ENCODE measurements at places on chromosomes 3 and 15.

- DNase-seq = no peak
Measured at GRCh38 chr3:14282001-14282705, 103.5 kb downstream of the LSM3 start.

DNA sequence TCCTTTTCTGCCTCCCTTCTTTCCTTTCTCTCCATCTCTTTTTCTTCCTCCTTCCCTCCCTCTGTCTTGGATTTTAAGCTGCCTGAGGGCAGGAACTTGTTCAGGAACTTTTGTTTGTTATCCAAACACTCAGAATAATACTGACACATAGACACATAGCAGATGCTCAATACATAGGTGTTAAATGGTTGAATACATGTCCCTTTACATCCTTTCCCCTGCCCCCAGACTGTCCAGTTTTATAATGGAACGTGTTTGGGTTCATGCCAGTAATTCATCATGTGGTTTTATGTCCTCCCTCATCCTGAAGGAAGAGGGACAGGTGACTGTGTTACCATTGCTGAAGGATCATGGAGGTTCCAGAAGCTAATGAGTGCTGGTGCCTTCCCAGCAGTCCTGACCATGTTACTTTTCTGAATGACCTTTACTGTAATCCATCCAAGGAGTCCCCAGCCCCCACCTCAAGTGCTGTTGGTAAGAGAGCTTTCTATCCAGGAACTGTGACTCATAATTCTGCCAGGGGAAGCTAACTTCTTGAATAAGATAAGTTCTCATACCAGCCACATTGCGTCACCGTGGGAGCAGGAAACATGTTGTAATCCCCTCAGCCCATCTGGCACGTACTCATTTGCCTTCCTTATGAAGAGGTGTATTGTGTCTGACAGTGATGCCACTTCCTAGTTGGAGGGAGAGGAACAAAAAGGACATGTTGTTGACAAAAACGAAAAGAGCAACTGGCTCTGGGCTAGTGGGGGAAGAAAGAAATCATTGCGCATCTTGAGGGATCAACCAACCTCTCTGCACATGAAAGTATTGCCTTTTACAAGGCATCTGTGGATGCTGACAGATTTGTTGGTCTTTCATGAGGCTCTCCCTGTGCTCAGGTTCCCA is 52.4 kb downstream of the IL1RAP start:
- no peak for DNase-seq

DNA sequence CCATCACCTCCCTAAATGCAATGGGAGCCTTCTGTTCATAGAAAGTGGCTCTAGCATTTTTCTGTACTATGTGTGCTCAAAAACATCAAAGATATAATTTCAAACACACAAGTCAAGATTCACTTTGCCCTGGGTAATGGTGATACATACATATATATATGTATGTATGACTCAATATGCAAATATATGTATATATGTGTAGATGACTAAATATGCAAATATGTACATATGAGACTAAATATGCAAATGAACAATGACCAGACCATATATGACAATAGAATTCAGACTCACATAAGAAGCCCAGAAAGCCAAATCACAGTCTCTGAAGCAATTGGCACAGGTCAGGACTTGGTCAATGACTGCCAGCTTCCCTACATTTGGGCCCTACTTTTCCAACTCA is 36.9 kb upstream of the SNRK start:
- DNase-seq = no peak

DNA sequence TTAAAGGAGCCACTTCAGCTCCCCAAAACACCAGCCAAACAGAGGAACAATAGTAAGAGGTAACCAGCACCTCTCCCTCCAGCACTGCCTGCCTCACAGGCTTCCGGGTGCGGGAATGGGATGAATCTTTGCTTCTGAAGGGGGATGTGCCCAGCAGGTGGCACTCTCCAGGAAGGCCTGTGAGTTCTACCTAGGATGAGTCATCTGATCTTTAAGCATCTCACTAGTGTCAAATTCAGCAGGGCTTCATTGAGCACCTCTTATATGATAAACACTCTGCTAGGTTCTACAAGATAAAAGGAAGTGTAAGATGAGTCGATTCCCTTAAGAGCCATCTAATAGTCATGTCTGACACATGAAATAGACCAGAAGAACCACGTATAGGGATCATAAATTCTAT is 237.4 kb upstream of the UMPS start:
- DNase-seq = no peak

- no peak for DNase-seq
Measured at GRCh38 chr15:47811172-47811571, 93.9 kb downstream of the SEMA6D start.

DNA sequence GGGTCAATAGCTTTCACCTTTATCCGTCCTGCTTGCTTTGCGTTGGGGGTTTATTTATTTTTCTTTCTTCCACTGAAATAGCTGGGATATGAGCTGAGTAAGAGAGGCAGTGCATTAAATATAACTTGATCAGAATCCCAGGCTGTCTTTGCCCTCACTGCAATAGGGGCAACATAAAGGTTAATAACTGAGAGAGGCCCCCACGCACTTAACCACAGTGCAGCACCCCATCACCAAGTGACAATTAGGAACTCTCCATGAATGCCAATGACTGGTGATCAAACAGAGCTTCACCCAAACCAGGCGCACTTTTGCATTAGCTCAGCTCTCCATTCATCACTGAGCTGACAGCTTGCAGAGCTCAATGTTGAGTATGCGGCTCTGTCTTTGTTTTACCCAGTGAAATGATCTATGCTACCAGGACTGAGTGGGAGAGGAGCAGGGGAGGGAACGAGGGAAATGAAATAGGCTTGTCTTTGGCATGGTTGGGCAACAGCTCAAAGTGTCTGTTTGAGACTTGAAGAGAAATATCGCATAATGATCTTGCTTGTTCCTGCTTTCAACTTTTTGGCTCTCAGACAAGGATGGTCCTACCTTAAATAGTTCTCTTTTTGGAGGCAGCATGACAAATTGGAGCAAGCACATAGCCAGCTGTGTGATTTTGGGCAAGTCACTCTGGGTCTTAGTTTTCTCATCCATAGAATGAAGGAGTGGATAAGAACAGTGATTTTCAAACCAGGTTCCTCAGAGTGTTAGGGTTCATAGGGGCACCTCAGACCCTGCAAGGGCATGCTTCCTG is 14.5 kb upstream of the GLCE start:
- peak; percentile 30 for DNase-seq

GRCh38 chr3:119279584-119280243 is 14.5 kb upstream of the ARHGAP31 start:
- peak; percentile 16 for DNase-seq

- no peak for DNase-seq
Measured at GRCh38 chr3:36796161-36796560, 31.8 kb upstream of the DCLK3 start.

DNA sequence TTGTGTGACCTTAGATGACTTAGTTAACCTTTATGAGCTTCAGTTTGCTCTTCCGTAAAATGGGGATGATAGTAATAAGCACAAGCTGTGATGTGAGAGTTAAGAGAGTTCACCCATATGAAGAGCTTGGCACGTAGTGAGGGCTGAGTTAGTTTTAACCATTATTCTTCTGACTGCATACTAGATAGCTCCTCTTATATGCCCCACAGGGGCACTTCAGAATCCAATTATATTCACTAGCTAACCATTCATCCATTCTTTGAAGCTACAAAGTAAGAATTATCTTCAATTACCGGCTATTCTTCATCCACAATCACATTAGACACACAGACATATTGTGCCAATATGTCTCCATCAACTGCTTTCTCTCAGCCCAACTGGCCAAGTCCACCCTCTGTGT is 159.0 kb upstream of the STT3B start:
- peak; percentile 84 for DNase-seq

- no peak for DNase-seq
Measured at GRCh38 chr15:100026041-100026440, 292.8 kb upstream of the LYSMD4 start.

- peak; percentile 80 for DNase-seq
Measured at GRCh38 chr3:149638228-149639092, 19.4 kb downstream of the WWTR1 start.

GRCh38 chr3:144770281-144770680 is 798.7 kb downstream of the DIPK2A start:
- no peak for DNase-seq

DNA sequence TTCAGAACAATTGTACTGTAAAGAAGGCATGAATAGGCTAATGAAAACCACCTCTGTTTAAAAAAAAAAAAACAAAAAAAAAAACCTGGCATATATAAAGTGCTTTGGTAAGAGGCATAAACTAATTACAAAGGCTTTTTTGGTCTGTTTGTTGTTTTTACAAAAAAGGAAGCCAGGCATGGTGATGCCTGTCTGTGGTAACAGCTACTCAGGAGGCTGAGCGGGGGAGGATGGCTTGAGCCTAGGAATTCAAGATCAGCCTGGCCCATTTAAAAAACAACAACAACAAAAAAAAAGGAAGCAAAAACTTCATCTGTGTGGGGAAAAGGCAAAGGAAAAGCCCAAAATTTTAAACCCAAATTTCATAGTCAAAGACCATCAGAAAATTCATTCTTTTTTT is 47.0 kb downstream of the OSBPL10 start:
- no peak for DNase-seq

DNA sequence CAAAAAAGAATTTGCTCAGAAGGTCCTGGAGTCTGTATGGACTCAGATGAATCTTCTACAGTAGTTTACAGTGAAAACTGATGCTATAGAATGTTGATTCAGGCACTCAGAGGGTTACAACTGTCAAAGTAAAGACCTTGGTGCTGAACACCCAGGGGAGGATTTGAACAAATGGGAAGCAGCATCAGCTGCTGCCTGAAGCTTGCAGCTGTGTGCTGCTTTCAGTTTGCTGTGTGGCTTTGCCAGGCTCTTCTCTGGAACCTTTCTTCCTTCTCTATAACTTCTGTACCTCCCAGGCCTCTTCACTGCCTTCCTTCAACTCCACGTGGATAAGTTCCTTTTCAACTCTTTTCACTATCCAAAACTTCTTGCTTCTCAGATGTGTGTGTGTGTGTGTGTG is 214.2 kb downstream of the GRM7 start:
- DNase-seq = no peak

DNA sequence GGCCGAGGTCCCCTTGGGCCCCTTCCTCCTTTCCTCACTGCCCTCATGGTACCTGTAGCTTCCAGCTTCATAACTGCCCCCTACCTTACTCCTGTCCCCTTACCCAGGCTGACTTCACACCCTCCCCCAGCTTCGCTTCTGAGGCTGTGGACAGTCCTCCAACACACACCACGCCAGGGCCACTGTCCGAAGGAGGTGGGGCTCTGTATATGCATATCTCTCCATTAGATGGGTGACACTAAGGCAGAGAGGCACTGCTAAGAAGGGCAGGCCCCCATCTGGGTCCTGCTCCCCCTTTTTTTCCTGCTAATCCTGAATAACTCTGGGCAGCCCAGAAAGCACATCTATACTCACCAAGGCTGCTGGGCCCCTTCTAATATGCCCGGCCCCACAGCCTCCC is 1.0 kb upstream of the COL7A1 start:
- no peak for DNase-seq

DNA sequence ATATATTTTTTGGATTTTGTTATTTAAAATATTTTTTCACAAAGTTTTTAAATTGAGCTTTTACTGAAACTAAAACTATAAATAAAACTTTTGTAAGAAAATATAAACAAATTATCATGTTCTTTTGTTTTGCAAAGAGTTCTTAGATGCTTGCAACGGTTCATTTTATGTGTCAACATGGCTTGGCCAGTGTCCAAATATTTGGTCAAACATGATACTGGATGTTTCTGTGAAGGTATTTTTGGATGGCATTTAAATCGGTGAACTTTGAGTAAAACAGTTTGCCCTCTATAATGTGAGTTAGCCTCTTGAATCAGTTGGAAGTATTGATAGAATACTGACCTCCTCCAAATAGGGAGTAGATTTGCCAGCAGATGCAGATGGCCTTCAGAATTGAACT is 612.6 kb upstream of the NECTIN3 start:
- no peak for DNase-seq

GRCh38 chr3:156604642-156605144 is 49.8 kb upstream of the SSR3 start:
- no peak for DNase-seq

DNA sequence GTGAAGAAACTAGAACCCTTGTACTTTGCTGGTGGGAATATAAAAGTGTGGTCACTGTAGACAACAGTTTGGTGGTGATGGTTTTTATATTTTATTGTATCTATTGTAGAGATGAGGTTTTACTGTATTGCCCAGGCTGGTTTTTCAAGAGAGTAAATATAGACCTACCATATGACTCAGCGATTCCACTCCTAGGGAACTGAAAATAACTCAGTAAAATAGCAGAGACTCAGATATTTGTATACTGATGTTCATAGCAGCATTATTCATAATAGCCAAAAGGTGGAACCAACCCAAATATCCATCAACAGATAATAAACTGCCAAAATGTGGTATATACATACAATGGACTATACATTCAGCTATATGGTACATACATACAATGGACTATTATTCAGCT is 68.8 kb upstream of the IL12A start:
- DNase-seq = no peak

GRCh38 chr3:24012589-24013269 is 67.6 kb downstream of the NR1D2 start:
- DNase-seq = no peak

DNA sequence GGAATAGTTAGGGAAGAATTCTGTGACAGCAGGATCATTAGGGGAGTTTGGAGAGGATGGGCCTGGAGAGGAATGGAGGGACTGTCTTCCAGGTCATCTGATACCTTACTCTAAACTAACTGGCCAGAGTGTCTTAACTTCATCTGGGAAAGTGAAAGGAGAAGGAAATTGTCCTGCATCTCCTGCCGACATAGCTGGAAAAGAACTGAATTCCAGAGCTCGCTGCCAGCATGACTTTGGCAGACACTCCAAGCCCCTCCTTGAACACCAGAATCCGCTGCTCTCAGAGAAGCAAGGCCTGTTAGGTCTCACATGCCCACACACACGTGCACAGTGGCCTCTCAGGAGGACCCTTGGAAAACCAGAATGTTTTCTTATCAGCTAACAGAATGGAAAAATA is 10.5 kb downstream of the ABI3BP start:
- no peak for DNase-seq

DNA sequence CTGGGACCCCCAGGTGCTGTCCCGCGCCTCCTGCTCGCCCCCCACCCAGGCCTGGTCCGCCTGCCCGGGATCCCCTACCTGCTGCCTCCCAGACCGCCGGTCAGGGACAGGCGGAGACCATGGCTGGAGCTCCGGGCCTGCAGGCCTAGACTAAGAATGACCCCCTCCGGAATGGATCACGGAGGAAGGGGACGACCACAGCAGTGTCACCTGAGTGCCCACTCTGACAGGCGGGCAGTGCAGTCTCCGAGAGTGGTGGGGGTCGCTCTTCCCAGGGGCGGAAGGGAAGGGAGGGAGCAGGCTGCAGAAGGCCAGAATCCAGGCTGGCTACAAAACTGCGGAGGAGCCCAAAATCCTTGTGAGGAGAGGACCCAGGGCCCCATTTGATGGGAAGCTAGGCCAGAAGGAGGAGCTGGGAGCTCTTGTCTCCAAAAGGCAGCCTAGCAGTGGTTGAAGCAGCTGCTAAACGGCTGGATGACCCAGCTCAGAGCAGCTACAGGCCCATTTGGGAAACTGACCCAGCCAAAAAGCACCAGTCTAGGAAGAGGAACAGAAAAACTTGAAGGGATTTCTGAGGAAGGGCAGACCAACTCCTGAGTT is 908 bp upstream of the RAB43 start:
- no peak for DNase-seq

GRCh38 chr3:157087780-157088600 is 72.0 kb downstream of the CCNL1 start:
- DNase-seq = no peak

- DNase-seq = no peak
Measured at GRCh38 chr15:44727485-44728231, 8.7 kb upstream of the TRIM69 start.

- no peak for DNase-seq
Measured at GRCh38 chr3:145286937-145287336, 874.0 kb downstream of the PLOD2 start.

All from NCI-H2227 treated with DMSO at 0.1 percent for 48 hours (cell line).